ENCODE measurements at places on chromosomes 11 and 22.

DNA sequence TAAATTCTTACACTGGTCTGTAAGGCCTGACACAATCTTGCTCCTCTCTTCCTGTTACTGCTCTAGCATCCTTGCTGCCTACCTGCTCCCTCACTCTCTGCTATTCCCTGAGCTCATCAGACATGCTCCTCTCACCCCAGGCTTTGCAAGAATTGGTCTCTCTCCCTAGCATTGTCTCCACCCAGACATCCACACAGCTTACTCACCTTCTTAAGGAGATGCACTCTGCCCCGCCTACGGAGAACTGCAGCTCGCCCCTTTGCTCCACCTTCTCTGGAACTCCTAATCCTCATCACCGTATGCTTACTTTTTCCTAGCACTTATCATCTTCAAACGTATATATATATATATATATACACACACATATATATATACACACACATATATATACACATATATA, 23.3 kb upstream of the TMPRSS5 start:
- DNase-seq, result no peak

DNA sequence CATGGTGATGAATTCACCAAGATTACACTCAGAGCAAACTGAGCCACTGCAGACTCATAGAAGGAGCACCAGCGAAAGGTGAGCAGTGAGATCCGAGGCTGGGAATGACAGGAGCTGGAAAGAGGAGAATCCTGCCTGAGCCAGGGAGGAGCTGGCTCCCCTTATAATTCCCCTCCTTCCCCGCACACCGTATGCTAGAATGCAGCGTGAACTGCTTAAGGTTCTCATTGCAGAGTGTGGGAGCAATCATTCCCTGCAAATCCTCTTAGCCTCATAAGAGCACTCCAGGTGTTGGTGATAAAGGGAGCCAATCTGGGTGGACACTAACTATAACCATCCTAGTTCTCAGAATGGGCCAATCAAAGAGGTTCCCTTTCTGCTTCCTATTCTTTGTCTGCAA, 127.6 kb upstream of the TEAD1 start:
- no peak for DNase-seq

- no peak for DNase-seq
Observed at GRCh38 chr11:86923999-86924766, 31.0 kb downstream of the FZD4 start.

DNA sequence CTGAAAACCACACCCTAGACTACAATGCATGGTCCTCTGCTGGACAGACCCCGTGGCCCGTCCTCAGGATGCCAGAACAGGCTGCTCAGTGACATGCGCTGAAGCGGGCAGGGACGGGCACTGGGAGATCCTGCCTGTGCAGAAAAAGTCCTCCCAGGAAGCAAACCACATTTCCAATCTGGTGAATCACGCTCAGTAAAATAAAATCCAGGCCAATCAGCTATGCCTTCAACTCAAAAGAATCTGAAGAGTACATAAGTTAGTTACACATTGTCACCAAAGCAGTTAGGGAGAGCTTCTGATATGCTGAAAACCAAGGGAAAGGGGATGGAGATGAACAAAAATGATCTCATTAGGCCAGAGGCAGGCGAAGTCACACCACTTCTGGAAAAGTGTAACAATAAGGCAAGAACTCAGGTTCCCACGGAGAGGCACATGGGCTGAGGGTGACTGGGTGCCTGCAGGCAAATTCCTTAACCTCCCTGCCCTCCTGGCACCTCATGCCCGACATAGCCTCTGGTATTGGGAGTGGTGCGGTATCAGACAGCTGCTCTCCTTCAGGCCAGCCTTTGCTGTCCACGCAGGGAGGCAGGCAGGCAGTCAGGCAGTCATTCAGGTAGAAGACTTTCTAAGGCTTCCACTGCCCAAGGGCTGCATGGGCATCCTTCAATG, 66.4 kb downstream of the APOL5 start:
- DNase-seq, result no peak

DNA sequence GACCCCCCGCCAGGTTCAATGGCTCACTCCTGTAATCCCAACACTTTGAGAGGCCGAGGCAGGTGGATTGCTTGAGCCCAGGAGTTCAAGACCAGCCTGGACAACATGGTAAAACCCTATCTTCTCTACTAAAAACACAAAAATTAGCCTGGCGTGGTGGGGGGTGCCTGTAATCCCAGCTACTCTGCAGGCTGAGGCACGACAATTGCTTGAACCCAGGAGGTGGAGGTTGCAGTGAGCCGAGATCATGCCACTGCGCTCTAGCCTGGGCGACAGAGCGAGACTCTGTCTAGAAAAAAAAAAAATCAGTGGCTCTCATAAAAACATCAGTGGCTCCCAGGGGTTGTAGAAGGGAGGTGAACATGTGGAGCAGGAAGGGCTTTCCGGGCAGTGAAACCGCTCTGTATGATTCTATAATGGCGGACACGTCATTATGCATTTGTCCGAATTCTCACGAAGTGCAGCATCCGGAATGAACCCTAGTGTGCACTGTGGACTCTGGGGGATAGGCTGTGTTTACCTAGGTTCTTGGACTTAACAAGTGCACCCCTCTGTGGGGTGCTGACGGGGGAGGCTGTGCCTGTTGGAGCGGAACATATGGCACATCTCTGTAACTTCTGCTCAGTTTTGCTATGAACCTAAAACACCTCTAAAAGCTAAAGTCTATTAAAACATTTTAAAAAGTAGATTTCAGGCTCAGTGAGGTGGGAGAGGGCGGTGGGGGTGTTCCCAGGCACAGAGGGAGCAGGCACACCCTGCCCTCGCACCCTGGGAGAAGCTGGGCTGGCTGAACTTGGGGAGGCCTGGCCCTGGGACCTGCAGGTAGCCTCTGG, 49.1 kb upstream of the SEPTIN5 start:
- DNase-seq, result no peak

GRCh38 chr11:17063171-17064002, 14.1 kb downstream of the RPS13 start:
- no peak for DNase-seq
